ENCODE measurements at places on chromosomes 11 and 22.

DNA sequence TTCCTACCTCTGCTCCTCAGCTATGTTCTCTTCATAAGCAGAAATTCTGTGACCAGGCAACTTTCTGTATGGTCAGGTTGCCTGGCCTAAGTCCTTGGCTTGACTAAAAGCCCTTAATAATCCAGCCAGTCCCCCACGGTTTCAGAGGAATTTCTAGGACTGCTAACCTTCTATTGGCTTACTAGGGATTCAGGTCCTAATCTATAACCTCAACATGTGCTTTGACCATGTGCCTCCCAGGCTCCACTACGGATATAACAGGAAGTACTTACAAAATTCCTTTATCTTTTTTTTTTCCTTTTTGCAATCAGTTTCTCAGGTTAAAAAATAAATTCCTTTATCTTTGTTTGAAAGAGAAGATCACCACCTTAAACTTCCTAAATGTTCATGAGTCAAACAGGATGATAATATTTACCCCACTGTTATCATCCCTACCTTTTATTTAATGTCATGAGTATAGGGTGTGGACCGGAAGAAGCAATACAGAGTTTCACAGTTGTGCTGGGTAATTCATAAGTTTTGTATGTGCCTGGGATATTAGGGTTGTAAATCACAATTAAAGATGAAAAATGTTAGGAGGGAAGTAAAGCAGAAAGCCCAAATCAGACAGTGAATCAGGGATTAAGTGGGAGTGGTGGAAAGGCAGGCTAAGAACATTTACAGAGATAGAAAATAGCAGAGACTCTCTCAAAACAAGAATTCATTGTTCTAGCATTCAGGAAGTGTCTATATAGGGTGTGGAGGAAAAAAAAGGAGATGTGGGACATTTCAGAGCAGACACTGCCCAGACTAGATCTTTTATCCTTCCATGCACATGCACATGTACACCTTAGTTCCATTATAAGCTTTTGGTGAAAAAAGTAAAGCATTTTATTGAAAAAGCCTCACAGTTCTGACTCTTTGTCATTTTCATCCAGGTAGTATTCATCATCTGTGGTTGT, 10.7 kb upstream of the POGLUT3 start:
- no peak for DNase-seq

DNA sequence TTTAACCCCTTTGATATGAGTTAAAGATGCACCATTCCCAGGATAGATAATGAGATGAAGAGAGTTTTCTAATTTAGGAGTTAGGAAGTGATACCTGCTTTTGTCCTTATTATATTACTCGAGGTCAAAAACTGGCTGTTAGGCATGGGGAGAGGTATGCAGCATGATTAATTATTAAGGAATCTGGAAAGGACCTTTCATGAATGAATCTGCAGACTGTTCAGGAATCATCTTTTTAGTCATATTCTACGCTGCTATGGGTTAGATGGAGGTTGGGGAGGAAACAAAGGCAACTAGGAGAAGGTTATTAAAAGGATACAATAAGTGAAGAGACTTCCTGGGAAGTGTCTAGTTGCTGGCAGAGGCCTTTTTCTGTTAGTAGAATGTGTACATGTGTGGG, 492.4 kb upstream of the CCDC90B start:
- no peak for DNase-seq

- peak; percentile 43 for DNase-seq
Measured at GRCh38 chr11:117807482-117808327, 10.7 kb upstream of the DSCAML1 start.

DNA sequence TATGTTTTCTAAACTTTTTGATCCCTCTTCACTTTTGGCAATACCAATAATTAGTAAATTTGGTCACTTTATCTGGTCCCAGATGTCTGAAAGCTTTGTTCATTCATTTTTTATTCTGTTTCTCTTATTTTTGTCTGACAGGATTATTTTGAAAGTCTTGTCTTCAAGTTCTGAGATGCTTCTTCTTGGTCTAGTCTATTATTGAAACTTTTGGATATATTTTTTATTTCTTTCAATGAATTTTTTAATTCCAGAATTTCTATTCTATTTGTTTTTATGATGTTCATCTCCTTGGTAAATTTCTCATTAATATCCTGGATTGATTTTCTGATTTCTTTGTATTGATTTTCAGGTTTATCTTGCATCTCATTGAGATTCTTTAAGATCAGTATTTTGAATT, 54.1 kb upstream of the RAB38 start:
- DNase-seq: no peak

GRCh38 chr11:71425860-71426259, 22.3 kb downstream of the DHCR7 start:
- DNase-seq: no peak

GRCh38 chr22:50258361-50259292, 2.9 kb downstream of the MAPK12 start:
- no peak for DNase-seq

DNA sequence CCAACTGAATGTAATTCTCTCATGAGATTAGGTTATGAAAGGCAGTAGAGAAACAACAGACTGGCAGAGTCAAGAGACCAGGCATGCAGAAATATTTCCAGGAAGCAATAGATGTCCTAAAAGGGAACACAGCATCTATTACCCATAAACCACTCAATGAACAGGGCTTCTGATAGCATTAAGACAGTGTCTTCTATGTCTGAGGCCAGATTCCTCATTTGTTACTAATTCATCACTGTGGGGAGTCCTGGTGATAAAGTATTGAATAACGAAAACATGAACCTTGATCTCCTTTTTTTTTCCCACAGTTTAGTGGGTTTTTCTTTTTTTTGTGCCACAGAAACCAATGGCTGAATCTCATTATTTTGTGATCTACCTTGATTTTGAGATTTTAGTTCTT, 339.0 kb downstream of the METTL15 start:
- no peak for DNase-seq

- DNase-seq: no peak
Measured at GRCh38 chr11:108340973-108341372, 118.1 kb downstream of the ATM start.

DNA sequence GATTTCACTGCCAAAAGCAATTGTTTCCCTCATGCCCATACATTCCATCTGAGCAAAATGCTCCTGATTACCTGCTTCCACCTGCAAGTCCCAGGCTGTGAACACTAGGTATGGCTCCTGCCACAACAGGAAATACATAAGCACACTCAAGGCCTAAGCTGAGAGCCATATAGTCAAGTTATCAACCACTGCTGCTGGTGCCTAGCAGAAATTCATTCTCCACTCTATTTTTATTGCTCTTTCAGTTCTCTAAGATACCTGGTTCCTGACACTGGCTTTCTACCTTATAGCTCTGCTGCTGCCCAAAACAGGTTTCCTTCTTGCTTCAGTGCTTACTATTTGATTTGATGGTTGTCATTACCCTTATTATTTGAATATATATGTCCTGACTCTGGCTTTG, 31.6 kb downstream of the SLC36A4 start:
- DNase-seq: no peak

- DNase-seq: no peak
Measured at GRCh38 chr11:111298413-111299100, at the start of gene POU2AF3. POU2AF3 (plus strand) TSS chr11:111298546; CDS start chr11:111298582, 36 bp downstream.

DNA sequence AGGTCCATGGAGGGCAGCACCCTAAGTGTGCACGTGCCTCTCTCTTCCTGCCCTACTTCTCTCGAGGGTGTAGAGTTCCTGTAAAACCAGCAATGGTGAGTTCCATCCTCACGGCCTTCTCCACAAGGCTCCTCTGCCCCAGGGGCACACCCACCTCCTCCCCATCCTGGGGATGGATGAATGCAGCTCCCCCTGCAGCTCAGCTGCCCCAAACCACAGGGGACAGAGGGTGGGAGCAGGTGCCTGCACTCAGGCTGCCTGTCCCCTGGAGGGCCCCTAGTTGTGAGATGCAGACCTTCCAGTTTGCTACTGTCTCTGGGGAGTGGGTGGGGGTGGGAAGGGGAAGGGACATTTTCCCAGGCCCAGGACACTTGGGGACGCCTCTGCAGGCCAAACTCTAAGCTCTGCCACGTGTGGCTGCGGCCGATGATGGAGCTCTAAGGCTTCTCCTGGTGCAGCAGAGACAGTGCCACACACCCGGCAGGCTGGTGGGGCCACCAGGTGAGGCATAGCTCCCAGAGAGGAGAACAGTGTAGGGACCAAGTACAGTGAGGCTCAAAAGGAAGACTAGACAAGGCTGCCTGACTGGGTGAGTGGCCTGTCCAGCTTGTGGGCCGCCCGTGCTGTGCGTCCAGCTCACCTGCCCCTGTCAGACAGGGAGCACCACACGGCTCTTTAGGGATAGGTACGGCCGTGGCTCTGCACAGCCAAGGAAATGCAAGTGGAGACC, 540.9 kb downstream of the TBC1D22A start:
- no peak for DNase-seq

Measured in stimulated activated CD8-positive, alpha-beta memory T cell treated with anti-CD3 and anti-CD28 coated beads, Interleukin-7, amount 100 ng/mL, for 1 hour (primary cell).